ENCODE measurements at places on chromosomes 4 and X. TPM values are rescaled to one million over a fixed set of nuclear protein-coding genes. Genes with fewer than 3 reads are reported as not detected.
A peak's percentile ranks its signal among the peaks of the same experiment; 100 is the strongest.

GRCh38 chrX:107659768-107660167 is 31.5 kb downstream of the PRPS1 start:
- H3K4me1 ChIP-seq = no peaks in the 10 kb centered on the region
- H3K4me3 ChIP-seq = no peak overlapping the region
- DNase-seq = no peak
- no peak overlapping the region for H3K27ac ChIP-seq
- H3K36me3 ChIP-seq = no peaks in the 10 kb centered on the region
- H3K27me3 ChIP-seq = no peaks in the 10 kb centered on the region

GRCh38 chr4:42396752-42397634 is at the start of gene SHISA3:
Gene SHISA3, plus strand, starts transcription at chr4:42397488. Its CDS starts 569 bp downstream, at chr4:42398057.
- H3K36me3 ChIP-seq = no peaks in the 10 kb centered on the region
- no peak within 1 kb of the TSS for H3K27ac ChIP-seq
- peak within 1 kb of the TSS; percentile 64 for H3K4me3 ChIP-seq
- peak; percentile 75 for DNase-seq
- peaks cover 11% of the 10 kb centered on the region for H3K4me1 ChIP-seq

Gene LIMCH1
- total RNA-seq = 2.7 TPM

DNA sequence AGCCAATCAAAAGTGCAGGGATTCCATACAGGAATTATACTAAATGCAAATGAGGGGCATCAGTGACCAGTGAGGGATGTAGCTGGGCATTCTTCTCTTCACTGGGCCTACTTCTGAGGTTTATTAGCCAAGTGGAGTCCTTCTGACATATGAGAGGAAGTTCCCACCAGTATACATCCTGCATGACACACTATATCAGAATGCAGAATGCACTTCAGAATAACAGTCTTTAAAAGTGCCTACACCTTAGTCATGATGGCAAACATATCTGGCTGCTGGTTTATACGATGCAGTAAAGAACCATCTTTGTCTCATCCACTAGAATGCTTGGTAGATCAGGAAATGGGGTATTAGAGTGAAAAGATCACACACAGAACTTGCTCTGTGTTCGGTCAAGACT is 180.3 kb upstream of the PPARGC1A start:
- no peak for DNase-seq
- no peaks in the 10 kb centered on the region for H3K36me3 ChIP-seq
- H3K4me3 ChIP-seq = no peak overlapping the region
- H3K4me1 ChIP-seq = no peaks in the 10 kb centered on the region

- H3K27me3 ChIP-seq = no peaks in the 10 kb centered on the region
- no peaks in the 10 kb centered on the region for H3K36me3 ChIP-seq
- H3K27ac ChIP-seq = no peak overlapping the region
- H3K4me1 ChIP-seq = no peaks in the 10 kb centered on the region
- no peak for DNase-seq
Observed at GRCh38 chrX:68462197-68462596, 28.9 kb upstream of the OPHN1 start.

All from H1 (cell line).